ENCODE measurements at places on chromosomes 4 and X.

- no peak for DNase-seq
These were observed 6.8 kb upstream of the MOB1B start for GRCh38 chr4:70895405-70895804.

- DNase-seq = no peak
These were observed 255.5 kb downstream of the CHIC1 start for GRCh38 chrX:73818200-73819116.

- peak; percentile 77 for DNase-seq
These were observed at the start of gene MED12 for GRCh38 chrX:71118032-71118984. TSS of gene MED12 (plus strand) at chrX:71118596. CDS start at chrX:71118755, 159 bp downstream.

DNA sequence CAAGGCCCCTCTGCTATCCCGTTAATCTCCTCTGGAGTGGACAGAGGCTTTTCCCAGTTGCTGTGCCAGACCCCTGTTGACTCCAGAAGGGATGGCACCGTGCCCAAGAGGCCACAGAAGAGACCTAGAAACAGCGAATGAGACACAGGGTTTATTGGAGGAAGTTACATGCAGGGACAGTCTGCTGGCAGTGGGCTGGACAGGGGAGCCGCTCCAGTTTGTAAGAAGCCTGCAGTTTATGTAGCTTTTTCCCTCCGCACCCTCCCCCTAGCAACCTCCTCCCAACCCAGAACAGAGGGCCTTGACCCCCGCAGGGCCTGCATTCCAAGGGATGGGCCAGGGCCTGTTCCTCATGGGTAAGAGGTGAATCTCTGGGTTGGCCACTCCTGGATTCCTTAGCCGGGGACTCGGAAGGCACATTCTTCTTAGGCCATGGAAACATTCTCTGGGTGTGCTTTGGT, 216.8 kb upstream of the PSAPL1 start:
- no peak for DNase-seq

DNA sequence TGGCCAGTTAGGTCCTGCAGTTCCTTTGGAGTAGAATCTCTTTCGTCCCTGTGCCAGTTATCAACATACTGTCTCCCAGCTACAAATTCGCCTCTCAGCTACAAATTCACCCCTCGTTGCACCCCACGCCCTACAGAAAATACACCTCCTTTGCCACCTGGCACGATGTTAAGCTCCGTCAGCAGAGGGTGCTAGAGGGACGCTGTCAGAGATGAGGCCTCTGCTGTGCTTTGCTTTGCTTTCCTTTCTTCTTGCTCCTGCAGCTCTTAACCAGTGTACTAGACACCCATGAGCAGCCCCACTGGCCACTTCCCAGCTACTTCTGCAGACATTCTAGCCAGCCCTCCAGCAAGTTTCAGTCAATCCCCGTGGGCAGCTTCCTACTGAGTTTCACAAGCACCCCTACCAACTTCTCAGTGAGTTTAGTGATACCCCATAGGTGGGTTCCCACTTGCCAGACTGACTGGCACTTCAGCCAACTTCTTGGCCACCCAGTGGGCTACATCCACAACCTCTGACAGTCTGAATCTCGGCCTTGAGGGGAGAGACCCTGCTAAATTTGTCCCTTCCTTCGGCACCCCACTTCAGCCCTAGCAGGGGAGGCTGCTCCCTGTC, 21.8 kb downstream of the HAUS3 start:
- DNase-seq = peak; percentile 74

DNA sequence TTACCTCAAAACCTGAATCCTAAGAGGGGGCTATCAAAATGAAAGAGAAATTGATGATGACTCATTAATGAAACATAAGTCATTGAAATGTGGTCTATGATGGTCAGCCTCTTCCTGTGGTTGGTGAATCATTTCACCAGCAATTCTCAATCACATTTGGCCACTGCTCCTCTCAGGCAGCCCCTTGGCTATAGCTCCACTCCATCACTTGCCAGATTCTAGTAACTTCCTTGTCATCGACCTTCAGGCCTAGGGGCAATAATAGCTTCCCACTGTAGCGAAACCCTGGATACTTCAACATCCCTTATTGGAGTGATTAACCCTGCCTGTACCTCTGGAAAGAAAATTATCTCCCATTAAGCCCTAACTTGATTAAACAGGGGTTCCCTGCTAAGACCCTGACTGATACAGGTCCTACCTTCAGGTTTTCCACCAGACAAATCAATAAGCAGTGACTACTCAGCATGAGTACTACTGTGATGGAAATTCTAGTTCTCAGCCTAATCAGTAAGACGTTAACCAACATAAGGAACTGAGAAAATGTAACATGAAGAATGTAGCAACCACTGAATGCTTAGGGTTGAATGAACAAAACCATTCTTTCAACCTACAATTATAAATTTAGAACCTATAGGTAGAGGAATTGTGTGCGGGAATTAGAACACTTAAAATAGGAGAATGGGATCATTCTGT, 30.4 kb downstream of the ADH7 start:
- peak; percentile 33 for DNase-seq

GRCh38 chr4:7261087-7261486, 68.7 kb downstream of the SORCS2 start:
- DNase-seq = no peak

GRCh38 chr4:74095482-74095881, 3.5 kb downstream of the CXCL2 start:
- DNase-seq = no peak

DNA sequence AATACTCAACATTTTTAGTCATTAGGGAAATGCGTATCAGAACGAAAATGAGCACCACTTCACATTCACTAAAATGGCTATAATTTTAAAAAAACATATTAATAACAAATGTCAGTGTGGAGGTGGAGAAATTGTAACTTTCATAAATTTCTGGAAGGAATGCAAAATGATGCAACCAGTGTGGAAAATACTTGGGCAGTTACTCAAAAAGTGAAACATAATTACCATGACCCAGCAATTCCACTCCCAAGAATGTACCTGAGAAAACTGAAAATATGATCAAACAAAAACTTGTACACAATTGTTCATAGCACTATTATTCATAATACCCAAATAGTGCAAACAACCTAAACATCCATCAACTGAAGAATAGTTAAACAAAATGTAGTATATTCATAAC, 76.1 kb upstream of the FAM241A start:
- no peak for DNase-seq

DNA sequence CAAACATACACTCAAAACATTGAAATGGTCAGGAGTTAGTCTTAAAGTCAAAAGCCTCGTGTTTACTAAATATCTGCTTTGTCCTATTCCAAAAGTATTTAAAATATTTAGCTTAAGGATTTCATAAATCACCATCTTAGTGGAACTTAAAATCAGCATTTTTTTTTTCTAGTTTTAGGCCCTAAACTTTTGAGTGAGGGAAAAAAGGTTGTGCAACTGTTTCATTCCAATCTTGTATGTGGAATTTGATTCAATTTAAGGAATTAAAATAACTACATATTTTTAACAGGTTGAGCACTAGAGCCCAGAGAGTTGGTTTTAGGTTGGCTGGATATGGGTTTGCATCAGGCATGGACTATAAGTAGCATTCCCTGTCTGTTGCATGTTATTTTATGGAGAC, 35.7 kb upstream of the ANK2 start:
- no peak for DNase-seq

DNA sequence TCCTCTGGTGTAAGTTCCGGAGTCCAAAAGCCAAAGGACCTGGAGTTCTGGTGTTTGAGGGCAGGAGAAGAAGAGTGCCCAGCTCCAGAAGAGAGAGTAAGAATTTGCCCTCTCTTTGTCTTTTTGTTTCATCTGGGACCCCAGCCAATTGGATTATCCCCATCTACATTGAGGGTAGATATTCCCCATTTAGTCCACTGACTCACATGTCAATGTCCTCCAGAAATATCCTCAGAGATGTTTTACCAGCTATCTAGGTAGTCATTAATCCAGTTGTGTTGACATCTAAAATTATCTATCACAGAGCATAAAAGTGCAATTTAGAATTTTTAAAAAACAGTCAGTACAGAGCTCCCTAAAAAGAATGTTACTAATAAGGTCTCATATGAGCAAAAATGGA, 132.9 kb upstream of the TMEM47 start:
- DNase-seq = no peak

DNA sequence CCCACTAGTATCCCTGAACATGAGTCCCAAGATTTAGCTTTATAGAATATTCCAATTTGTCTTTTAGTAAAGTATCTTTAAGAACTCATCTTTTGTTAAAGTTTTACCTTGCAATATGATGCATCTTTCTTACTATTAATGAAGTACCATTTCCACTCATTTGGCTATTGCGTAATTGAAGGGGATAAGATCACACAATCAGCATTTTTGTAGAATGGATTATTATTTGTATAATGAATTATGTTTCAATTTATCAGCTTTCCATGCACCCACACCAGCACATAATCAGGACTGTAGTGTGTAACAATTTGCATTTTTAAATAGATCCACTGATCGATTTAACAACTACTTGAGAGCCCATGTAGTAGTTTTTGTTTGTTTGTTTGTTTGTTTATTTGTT, 1364.9 kb upstream of the IGFBP7 start:
- DNase-seq = no peak

DNA sequence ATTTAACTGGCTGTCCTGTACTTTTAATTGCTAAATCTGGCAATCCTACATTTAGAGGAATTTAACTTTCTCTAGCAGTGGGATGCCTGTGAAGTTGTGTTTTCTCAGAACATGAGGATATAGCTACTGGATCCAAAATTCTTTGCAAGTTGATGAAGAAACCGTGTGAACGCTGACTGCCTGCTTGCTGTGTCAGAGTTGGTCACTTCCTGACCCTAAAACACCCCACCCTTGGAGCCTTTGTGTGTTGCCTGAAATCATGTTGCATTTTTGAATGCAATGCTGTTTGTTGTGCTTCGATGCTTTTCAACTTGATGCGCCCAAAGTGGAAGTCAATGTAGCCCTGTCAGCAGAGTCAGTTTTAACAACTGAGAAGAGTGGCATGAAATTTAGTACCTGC, 211.2 kb downstream of the ANK2 start:
- DNase-seq = no peak

- no peak for DNase-seq
These were observed 317.1 kb downstream of the UNC5C start for GRCh38 chr4:95231681-95232080.

DNA sequence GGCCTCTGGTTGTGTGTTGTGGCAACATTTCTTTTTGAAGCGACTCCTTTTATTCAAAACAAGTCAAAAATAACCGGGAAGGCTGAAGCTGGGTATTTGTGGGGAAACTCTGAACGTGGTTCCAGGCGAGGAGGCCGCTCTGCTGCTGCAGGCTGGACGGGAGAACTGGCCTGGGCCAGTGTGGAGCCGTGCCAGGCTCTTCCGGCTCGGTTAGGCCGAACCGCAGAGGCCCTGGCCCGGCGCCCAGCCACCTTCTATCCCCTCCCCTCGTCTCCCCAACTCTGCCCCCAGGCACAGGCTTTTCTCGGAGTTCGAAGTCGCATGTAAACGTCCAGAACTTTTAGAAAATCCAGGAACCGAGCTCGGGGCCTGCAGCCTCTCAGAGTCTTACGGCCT, 2.4 kb upstream of the BCOR start:
- no peak for DNase-seq

DNA sequence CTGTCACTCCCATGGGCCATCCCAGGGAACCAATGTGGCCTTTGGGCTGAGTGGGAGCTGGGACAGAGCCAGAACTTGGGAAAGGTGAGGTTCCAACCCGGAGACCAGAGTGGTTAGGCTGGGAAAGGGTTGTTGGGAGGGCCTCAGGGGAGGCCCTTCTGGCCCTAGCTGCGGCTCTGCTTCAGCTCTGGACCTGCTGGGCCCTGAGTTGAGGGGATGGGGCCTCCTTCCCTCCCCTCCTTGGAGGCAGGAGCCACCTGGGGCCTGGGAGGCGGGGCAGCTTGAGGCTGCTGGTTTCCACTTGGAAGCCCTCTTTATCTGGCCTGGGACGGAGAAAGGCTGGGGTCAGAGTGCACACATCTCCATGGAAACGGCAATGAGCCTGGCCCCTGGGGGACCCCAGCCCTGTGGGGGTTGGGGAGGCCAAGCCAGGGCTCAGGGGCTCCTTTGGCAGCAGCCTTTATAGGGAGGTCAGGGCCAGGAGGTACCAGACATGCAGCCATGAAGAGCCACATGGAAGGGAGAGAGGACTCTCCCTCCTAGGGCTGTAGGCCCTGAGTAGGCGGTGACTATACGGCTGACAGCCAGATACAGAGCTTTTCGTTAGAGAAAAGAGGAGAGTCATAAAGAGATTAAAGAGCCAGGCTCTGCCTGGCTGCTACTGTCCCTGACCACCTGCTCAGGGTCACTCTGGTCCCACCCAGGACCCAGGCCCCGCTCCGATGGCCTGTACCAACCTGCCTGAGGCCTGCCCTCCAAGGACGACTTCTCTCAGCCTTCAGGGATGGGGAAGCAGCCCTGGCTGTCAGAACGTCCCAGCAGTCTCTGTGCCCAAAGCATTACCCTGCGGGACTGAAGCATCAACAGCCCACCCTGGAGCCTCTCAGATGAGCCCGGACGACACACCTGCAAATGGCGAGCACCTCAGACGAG, 6.9 kb upstream of the NSD2 start:
- no peak for DNase-seq

GRCh38 chrX:126580877-126581276, 28.3 kb upstream of the DCAF12L1 start:
- no peak for DNase-seq

DNA sequence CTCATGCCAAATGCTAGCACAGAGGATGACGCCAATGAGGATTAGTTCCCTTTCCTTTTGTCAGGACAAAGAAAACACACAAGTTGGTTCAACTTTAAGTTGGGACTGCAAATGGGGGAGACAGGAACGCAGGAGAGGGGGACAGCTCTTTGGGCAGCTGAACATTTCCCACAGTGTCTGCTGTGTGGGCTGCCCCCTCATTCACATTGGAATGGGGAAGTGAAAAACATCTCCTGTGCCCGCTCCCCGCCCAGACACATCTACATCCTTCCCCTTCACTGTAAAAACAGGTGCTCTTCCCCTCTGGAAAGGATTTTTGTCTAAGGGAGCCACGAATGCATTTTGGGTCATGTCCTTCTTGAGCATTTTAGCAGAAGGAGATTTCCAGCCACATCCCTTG, 44.5 kb upstream of the TBC1D9 start:
- no peak for DNase-seq

Data from stimulated activated naive CD8-positive, alpha-beta T cell treated with anti-CD3 and anti-CD28 coated beads, Interleukin-15, amount 100 ng/mL, for 72 hours (primary cell).